Activated CD4-positive, alpha-beta T cell treated with anti-CD3 and anti-CD28 coated beads, Interleukin-2, amount 10 ng/mL, durations not matched to agents 7 days and 5 days (primary cell): ENCODE measurements at places on chromosomes 5 and 9. TPM values are rescaled to one million over a fixed set of nuclear protein-coding genes. Genes with fewer than 3 reads are reported as not detected.
A peak's percentile ranks its signal among the peaks of the same experiment; 100 is the strongest.

DNA sequence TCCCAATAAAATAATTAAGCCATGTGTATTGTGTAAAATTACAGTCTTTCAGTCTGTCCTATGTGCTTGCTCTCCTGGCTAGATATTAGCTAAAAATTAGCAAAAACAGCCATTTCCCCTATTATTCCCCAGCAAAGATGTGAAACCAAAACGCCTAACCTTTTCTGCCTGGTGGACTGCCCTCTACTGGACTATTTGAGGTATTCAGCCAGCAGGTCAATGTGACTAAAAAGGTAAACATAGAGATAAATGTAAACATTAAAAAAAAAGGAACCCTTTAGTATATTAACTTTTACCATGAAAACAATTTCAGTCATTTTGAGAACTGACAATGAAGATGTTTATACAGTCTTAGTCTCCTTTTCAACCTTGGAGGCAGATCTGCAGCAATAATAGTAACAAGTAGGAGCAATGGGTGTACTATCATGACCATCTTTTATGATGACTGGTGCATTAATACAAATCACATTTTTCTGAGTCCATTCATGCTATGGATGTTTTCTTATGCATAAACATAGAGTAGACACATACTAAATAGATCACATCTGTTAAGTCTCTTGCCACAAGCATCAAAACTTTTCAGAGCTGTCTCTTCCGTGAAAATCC is 10.1 kb downstream of the ATG12 start:
- DNase-seq, result peak; percentile 41

DNA sequence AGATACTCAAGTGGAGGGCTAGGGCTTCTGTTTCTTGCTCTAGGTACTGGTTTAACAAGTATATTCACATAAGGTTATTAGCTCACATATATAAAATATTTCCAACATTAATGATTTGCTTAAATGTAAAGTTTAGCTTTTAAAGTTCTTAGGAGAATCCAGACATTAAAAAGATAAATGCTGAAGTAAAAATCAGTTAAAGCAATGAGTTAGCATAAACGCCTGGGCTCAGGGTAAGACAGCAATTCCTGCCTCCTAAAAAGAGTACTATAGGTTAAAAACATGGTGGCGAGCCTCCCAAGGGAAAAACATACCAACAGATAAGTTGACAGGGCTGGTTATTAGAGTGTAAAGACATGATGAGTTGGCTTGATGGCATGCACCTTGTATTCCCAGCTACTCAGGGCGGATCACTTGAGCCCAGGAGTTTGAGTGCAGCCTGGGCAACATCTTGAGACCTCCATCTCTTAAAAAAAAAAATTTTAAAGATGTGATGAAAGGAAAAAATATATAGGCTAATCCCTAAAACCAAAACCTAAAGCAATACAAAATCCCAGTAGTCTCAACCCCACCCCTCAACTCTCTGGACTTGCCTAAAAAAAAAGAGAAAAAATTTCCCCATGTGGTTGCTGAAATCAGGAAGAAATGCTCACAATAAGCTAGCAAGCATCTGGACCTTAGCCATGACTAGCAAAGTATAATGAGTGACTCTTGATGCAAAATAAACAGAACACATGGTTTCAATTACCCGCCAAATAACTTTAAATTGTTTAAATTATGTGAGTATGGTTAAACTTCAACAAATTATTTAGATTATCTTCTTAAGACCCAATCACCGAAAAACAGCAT is 3.6 kb downstream of the GOLPH3 start:
- no peak for DNase-seq

Gene OR13J1
- not detected for total RNA-seq

Gene TMEM252
- not detected for total RNA-seq

GRCh38 chr5:174829511-174829864 is 105.1 kb downstream of the MSX2 start:
- no peak for DNase-seq

DNA sequence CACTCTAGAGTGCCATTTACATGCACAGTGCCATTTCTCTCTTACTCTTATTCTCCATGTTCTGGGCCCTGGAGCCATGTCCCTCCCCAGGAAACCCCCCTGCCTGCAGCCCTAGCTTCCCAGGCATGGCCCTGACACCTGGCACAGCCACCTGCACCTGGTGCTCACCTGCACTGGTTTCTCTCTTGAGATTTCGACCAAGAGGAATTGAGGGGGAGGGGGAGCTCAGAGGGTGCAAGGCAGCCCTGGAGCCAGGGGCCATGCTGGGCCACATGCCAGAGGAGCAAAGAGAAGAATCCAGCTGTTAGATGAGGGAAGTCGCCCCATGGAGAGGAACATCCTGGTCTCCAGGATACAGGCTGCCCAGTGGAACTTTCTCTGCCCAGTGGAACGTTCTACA is 65.0 kb upstream of the RAPGEF1 start:
- DNase-seq, result no peak

- DNase-seq, result peak; percentile 26
These were observed 1.3 kb downstream of the ADAMTS6 start for GRCh38 chr5:65480306-65480865.

Gene SHISAL2B
- total RNA-seq, result not detected

GRCh38 chr9:6893350-6894131 is 135.8 kb downstream of the KDM4C start:
- no peak for DNase-seq

GRCh38 chr9:77097335-77097734 is 77.9 kb downstream of the FOXB2 start:
- no peak for DNase-seq

DNA sequence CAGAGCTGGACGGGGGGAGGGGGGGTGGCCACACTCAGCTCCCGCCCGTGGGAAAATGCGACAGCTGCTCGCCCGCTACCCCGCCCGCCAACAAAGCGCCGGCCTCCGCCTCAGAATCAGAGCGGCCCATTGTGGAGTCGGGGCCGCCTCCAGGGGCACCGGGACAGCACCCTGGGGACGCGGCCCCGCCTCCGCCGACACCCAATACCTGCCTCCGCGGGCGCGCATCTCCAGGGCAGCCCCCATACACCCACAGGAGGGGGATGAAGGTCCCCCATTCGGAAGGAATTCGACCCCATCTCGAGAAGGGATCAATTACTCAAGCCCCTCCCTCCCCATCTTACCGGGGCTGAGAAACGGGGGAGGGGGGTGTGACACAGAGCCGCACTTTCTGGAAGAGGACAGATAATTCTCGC is 1.3 kb downstream of the NOTCH1 start:
- DNase-seq, result peak; percentile 47

DNA sequence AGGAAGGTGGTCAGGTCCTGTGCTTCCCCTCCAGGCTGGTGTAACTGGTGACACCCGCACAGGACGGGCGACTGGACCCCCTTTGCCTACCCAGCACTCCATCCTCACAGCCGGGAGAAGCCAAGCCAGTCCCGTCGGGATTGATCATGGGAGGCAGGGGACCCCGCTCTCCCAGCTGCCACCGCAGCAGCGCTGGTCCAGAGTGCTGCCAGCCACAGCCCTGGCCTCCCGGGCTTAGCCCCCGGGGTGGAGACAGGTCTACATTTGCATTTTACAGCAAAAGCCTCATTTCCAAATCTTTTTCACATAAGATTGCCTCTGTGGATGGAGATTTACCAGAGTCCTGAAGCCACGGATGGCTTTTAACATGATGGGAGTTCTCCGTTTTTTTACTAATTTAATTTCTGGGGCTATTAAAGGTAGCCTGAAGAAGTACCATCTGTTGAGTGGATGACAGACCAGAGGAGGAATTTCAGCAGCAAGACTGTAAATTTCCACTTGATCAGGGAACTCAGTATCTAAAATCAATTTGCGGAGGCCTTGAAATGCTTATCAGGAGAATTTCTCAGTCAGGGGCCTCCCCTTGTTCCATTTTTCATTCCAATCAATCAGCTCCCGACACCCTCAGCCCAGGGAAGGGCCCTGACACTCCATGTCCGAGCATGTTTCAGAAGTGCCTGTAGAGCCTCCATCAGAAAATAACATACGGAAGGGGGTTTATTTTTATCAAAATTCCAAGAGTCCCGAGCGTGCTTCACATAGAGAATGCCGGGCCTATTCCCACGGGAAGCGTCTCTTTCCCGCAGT is 80.6 kb downstream of the OLFM1 start:
- DNase-seq, result no peak

DNA sequence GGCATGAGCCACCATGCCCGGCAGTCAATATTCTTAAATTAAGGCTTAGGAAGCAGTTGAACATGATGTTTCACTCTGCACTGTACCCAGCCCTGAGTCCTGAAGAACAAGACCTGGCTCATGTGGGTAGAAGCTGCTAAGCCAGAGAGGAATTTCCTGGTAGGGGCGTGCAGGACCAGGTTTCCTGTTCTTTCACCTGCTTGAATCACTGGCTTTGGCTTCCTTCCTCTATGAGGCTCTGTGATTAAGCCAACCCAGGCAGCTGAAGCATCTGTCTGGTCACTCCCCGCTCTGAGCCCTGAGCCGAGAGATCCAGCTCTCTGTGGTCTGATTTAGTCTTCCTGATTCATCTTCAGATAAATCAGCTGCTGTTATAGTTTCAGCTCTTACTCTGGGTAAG is 29.1 kb downstream of the CFAP77 start:
- DNase-seq, result no peak

- peak; percentile 85 for DNase-seq
These were observed 96.0 kb downstream of the HINT1 start for GRCh38 chr5:131068893-131069643.

GRCh38 chr9:136345281-136346156 is 18.0 kb downstream of the DNLZ start:
- no peak for DNase-seq

DNA sequence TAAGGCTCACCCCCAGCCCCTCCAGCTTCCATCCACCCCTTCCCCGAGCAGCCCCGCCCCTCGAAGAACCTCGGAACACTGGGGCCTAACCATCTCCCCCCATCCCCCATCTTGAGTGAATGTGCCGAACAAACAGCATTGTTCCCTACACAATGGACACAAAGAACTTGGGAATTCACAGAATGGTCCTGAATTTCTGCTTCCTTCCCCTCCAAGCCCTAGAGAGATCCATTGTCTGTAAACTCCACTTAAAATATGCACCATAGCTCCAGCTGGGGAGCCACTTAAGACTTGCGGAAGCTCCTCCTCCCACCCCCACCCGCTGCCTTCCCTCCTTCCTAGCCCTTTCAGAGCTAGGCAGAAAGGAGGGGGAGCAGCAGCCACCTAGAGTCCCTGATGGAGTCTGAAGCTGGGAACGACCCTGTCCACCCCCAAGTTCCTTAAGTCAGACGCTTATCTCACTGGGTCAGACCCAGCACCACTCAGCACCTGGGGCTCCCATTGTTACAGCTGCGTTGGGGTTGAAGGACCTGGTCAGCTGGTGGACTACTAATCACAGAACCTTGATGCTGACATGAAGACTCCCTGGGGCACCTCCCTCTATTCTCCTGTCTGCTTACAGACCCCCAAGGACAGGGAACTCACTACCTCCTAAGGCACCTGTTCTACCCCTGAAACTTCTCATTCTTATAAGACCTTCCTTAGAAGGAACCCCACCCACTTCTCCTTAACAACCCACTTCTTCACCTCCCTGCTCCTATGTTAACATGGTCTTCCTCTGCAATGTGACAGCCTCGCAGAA is 61.4 kb downstream of the PCDH1 start:
- no peak for DNase-seq

Gene OMD
- total RNA-seq, result not detected

GRCh38 chr5:463301-463700 is 20.3 kb downstream of the EXOC3 start:
- DNase-seq, result no peak

- DNase-seq, result no peak
These were observed 83.1 kb downstream of the ALDH7A1 start for GRCh38 chr5:126511961-126512360.

Gene C9orf153
- 0.35 TPM for total RNA-seq

- no peak for DNase-seq
These were observed 7.2 kb downstream of the NRG2 start for GRCh38 chr5:140035881-140036280.

Gene PCDHB5
- total RNA-seq, result not detected

- DNase-seq, result no peak
These were observed 5.1 kb downstream of the GLRX start for GRCh38 chr5:95817430-95817829.

DNA sequence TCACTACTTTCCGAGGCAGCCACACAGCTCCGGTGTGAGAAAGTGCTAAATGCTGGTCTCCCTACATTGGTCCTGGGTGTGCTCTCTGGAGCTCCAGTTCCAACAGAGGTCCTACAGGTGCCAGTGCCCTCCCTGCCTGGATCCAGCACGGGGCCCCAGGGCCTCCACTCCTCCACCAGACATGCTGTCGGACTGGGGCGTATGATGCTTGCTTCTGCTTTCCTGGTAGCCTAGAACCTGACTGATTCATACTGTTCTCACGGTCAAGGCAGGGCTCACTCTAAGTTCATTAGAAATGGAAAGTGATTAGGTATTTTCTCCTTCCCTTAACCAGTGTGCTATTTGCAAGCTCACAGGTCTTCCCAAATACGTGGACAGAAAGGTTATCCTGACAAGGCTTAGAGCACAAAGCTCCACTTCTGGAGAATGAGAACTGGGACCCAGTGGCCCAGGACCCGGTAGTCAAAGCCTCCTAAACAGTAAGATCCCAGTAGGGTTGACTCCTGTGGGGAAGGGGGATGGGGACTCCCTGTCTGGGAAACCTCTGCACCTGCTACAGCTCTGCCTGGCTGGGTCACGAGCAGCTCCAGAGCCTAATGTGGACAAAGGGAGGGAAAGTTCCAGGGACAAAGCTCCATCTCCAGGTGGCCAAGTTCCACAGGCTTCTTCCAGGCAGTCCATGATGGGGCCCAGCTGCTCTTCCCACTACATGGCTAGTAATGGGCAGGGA is 98.1 kb downstream of the PAX5 start:
- DNase-seq, result no peak

DNA sequence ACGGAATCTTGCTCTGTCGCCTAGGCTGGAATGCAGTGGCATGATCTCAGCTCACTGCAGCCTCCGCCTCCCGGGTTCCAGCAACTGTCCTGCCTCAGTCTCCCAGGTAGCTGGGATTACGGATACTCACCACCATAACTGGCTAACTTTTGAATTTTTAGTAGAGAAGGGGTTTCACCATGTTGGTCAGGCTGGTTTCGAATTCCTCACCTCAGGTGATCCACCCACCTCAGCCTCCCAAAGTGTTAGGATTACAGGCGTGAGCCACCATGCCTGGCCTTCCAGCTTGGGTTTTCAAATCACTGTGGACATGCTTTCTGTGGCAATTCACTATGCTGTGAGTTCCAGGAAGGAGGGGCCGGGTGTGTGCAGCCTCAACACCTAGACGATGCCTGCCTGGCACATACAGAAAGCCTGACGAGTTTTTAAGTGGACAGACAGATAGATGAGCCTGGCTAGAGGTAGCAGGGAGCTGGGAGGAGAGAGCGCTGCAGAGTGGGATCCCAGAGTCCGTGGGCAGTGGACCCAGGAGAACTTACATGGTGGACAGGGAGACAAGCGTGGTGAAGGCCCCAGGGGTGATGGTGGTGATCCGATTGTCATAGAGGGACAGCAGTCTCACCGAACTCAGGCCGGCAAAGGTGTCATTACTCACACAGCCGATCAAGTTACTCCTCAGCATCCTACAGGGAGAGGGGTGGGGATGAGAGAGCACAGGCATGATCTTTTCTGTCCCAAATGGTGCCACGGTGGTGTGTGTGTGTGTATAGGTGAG is 173.4 kb upstream of the PANK3 start:
- DNase-seq, result no peak

Gene ARL14EPL
- not detected for total RNA-seq
